ENCODE measurements at places on chromosomes 5 and 9.

DNA sequence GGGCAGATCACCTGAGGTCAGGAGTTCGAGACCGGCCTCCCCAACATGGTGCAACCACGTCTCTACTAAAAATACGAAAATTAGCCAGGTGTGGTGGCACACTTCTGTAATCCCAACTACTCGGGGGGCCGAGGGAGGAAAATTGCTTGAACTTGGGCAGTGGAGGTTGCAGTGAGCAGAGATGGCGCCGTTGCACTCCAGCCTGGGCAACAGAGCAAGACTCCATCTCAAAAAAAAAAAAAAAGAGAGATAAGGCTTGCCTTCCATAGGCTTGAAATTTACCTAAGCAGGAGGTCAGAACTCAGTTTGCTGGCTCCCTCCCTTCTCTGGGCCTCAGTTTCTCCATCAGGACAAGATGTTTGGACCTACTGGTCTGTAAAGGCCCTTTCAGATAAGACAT is 1.3 kb downstream of the SPOUT1 start:
- DNase-seq, result no peak

GRCh38 chr9:4175846-4176245 is 124.0 kb downstream of the GLIS3 start:
- DNase-seq, result no peak

GRCh38 chr5:109411149-109411514 is 1.4 kb upstream of the PJA2 start:
- no peak for DNase-seq

DNA sequence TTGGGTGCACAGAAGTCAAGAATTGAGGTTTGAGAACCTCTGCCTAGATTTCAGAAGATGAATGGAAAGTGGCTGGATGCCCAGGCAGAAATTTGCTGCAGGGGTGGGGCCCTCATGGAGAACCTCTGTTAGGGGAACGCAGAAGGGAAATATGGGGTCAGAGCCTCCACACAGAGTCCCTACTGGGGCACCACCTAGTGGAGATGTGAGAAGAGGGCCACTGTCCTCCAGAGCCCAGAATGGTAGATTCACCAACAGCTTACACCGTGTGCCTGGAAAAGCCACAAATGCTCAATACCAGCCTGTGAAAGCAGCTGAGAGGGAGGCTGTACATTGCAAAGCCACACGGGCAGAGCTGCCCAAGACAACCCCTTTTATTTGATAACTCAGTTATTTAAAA is 383.5 kb downstream of the TLE4 start:
- DNase-seq, result no peak

DNA sequence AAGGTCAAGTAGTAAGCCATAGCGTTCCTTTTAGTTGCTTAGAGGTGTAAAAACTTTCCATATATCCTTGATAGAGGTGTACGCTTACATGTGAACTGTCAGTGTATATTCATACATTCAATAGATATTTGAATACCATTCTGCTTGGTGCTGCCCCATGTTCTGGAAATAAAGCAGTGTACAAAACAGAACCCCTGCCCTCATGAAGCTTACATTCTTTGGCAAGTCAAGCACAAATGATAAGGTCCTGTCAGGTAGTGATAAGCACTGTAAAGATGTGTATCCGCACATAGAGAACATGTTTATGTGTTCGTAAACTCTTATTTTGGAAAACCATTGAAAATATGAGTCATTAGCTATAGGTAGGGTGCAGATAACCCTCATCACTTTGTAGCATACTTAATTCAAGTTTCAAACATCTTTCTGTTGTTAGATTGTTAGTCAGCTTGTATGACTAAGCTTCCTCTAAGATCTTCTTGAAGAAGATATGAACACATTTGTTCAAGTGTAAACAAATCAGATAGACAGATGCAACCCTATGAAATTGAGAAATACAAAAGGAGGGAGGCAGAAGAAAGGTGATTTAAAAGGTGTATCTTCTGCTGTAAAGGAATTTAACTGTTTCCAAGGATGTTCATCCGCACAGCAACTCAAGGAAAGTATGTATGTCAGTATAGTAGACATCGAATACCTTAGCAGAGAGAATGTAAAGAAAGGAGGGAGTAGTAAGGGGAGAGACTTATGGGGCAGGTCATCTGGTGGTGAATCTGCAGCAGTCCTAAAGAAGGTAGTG is 1.6 kb downstream of the GTF3C4 start:
- no peak for DNase-seq

- DNase-seq, result no peak
Observed at GRCh38 chr5:83312663-83313062, 158.9 kb upstream of the VCAN start.

DNA sequence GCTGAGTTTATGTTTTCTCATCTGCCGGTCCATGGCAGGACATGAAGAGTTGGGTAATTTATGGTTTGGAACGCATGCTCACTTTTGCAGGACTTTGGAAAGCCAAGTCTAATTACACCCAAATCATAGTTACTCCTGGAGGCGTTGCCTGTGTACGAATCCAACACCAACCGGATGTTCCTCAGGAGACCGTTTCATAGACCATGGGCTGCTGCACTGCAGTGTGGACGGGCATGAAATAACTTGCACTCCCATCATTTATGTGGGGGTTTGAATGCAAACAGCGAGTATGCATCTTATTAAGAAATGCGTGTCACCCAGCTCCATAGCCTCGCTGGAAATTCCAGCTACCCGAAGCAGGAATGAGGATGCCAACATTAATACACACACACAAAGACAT is 96.1 kb upstream of the IRX2 start:
- no peak for DNase-seq

- no peak for DNase-seq
Observed at GRCh38 chr5:161966564-161966963, 101.0 kb upstream of the GABRG2 start.

GRCh38 chr9:110029956-110030480 is 177.9 kb downstream of the C9orf152 start:
- no peak for DNase-seq

DNA sequence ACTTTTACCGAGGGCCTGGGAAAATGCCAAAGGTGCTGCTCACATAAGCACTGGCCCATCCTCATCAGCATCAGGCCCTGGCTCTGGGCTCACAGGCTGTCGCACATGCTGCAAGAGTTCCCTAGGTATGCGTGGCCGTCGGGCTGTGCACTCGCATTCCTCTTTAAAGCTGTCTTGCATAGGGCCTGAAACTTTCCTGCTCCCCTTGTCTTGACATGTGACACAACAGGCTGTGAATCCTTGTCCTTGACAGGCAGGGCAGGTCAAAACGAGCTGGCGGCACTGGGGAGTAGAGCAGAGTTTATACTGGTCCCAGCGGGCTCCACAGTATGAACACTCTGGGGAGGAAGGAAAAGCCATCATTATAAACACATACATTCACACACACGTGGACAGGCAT is 30.7 kb downstream of the TSTD2 start:
- DNase-seq, result no peak

DNA sequence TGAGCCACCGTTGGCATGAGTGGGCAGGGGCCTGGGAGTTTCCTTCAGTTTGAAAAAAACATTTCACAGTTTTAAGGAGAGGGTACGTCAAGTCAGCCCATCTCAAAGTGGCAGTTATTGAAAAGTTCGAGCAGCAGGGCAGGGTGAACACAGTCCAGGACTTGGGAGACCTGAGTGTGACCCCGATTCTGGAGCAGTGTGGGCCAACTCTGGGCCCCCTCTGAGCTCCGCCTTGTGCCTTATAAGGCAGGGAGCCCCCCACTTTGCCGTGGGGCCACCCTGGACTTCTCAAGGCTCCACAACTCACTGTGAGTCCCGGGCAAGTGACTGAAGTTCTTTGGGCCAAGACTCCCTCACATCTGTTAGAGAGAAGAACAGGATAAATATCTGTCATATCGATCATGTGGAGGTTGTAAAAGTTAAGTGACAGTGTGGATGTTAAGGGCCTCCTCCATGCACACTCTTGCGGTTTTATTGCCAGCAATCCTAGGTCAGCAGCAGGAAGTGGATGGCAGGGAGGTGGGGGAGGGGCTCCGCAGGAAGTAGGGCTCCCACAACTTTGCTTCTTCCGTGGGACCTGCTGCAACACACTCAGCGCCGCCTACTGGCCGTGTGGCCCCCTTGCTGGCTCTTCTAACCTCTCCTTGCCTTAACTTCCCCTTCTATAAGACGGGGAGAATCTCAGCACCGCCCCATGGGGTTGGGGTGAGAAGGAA is 38.4 kb downstream of the HRH2 start:
- DNase-seq, result peak; percentile 81

DNA sequence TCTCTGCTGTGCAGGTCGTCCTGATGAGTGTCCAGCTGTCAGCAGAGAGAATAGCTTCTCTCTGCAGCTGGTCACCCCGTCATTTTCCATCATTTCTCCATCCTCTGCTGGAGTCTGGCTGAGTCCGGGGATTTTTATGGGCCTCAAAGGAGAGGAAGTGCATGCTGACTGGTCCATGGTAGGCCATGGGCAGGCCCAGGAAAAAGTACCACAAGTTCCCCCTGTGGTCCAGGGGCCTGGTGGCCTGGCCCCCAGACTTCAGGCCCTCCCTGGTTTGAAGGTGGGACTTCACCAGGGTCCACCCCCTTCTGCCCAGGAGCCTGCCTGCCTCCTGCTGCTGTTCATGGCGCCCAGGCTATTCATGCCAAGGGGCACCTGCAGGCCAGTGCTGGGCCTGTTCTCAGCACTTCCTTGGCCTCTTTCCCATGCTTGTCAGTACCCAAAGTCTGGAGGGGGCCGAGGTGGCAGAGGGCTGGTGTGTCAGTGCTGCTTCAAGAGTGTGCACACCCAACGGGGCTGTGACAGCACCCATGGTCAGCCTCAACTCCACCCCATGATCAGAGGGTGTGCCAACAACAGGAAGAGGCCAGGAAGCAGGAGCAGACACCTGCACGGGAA is 7.3 kb upstream of the MTMR12 start:
- no peak for DNase-seq

DNA sequence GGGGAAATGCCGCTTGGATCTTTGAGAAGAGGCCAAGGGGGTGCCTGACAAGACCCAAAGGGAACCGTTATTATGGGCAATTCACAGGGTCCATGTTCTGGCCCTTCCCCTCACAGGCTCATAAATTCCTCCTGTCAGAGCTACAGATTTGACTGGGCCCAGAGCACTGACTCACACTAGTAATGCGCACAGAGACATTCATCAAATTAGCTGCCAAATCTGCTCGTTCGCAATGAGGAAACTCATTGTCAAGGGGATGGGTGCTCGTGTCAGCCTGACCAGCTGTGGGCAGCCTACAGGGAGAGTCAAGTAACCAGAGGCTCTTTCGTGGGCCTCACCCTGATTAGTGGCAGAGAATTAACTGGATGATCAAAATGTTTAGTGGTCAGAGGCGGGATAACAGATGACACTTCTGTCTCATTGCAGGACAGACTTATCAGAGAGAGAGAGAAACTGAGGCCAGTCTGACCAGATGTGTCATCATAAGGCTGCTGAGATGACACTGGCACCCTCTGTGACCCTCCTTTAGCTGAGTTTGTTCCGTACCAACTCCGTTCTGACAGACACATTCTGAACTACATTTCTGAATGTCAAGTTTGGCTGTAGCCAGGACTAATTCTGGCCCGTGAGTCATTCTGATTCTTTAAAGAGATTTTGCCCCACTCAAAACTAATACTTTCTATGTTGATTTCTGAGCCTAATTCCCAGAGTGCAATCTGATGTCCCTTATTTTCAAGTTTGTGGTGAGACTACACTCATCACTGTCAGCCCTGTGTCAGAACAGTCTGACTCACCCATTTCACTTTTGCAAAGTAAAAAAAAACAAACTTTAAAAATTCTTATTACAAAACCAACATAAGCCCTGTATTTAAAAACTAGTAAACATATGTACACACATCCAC is 377.1 kb downstream of the ACTL7B start:
- DNase-seq, result no peak

DNA sequence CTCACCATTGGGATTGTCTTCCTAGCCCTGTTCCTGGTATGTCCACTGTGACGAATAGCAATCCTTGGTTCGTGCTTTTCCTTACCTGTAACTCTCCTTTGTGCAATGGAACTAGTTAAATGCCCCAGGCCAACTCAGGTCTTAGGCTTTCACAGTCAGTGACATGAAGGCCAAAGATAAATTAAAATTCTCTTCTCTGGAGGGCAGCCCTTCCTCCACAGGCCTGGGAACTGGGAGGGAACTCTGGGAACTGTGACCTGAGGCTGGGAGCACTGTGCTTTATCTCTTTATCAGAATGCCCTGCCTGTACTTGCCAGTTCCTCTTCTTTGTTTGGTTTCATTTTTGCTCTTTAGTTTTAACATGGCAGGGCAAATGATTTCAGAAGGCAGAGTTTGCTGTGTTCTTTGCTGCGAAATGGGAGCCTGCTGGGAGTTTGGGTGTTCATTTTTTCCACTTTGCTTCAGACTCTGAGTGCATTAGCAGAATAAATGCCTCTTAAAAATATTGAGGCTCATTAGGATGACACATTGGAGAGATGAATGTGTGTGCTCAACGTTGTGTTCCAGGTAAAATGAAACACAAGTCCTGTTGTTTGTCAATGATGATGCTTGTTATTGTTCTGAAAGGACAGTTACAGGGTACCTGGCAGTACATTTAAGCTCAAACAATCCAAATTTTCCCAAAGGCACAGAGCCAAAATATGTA is 118.1 kb downstream of the NUDT12 start:
- no peak for DNase-seq
